ENCODE measurements at places on chromosomes 5 and 9. TPM values are rescaled to one million over a fixed set of nuclear protein-coding genes. Genes with fewer than 3 reads are reported as not detected.

The PCDHB7 gene
- not detected for total RNA-seq

- DNase-seq, result no peak
Measured at GRCh38 chr5:78137290-78137689, 157.2 kb downstream of the AP3B1 start.

The AK8 gene
- not detected for total RNA-seq

GRCh38 chr5:150556106-150556505 lies 48.2 kb downstream of the NDST1 start:
- DNase-seq, result no peak

The NDST1 gene
- total RNA-seq, result 205 TPM

DNA sequence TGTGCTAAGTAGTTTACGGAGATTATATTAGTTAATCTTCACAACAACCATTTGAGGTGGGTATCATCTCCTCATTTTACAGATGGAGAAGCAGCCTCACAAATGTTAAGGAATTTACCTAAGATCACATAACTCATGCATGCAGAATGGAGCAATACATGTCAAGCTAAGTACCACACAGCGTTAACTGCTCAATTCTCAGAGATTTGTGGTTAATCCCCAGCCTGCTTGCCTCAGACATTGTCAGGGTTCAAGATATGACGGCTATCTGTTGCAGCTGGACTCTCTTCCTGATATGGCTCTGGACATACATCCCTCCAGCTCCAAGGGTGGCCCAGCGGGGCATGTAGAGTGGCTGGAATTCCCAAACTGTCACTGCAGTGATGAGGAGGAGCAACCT lies 7.3 kb upstream of the ZNF346 start:
- DNase-seq, result no peak

DNA sequence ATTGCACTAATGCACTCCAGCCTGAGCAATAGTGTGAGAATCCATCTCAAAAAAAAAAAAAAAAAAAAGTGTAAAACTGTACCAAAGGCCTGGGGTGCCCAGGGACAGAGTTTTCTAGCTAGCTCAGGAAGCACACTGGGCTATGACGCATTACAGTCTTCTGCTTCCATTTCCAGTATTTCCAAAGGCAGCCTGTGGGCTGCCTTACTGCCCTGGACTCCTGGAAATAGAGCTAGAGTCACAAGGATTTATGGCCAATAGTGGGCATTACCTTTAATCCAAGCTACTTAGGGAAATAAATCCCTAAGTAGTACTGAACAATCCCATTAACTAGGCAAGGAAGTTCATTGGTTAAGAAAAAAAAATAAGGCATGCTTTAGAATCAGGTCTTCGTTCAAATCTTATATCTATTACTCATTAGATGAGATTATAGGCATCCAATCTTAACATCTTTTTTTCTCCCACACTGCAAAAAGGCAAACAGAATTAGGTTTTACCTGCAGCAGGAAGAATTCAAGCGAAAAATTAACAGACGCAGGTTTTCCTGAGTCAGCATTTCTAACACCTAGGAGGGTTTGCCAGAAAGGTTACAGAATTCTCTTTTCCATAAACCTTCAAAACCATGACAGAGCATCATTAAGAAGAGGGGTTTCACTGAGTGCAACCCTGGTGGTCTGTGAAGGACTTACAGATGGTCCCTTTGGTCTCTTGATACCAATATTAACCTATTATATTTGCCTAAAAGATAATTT lies 85.6 kb upstream of the CCDC112 start:
- DNase-seq, result no peak

GRCh38 chr9:96209407-96210271 lies 92.3 kb downstream of the HSD17B3 start:
- no peak for DNase-seq

The IFNA14 gene
- total RNA-seq, result not detected

DNA sequence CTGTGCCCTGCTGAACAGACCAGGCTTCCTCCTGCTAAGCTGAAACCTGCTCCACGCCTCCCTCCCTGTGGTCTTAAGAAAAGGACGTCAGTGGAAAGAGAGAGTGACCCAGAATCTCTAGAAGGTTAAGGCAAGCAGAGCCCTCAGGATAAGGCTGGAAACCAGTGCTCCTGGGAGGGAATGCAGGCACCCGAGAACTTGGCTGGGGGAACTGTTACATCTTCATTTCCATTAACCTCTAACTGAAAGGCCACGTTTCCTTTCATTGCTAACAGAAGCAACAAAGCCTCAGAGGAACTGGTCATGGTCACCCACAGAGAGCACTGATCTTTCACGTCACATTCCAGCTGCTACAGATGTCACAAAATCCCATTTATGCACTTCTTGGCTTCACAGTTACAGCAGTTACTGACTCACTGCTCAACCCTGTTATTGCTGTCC lies 26.1 kb upstream of the AKNA start:
- DNase-seq, result no peak

- DNase-seq, result no peak
Measured at GRCh38 chr5:95533106-95533505, 21.7 kb downstream of the SKIC3 start.

- no peak for DNase-seq
Measured at GRCh38 chr9:135468854-135469521, 10.6 kb upstream of the PPP1R26 start.

GRCh38 chr5:137672001-137672400 lies 63.9 kb downstream of the KLHL3 start:
- DNase-seq, result no peak

GRCh38 chr5:180333661-180334060 lies 19.5 kb downstream of the GFPT2 start:
- DNase-seq, result no peak

DNA sequence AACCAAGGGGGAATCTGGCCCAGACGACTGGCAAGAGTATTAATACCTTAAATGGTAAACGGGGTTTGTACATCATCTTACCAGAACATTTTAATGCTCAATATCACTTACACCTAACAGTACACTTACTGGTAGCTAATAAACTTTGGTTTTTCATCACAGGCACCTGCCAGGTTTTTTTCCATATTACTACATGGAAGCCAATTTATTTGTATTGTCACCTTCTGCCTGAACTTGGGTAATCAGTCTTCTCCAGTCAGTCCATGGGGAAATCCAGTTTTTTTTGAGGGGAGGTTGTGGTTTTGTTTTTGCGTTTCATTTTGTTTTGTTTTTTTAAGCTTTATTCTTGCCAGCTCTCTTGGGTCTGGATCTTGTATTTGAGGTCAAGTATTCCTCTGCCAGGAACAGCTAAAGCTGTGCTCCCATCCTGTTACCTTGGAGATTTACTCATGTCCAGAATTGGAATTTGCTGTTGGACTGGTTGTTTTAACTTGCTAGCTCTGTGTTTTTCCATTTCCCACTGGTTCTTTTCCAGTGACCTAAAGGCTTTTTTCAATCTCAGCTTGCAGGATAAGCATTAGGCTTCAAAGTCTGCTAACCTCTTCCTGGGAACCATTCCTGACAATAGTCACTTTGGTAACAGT lies 11.1 kb upstream of the NADK2 start:
- no peak for DNase-seq

DNA sequence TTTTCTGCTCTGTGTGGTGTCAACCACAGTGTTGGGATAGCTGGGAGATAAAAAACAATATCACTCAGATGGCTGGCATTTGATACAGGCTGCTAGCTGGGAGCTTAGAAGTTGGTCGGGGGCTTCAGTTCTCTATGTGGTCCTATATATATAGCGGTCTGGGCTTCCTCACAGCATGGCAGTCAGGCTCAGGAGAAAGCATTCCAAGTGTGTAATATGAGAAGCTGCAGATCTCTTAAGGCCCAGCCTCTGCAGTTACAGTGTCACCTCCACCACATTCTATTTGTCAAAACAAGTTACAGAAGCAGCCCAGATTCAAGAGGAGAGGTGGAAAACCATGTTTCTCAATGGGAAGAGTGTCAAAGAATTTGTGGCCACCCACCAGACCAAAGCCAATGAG lies 108.1 kb upstream of the NIPBL start:
- no peak for DNase-seq

The C1QTNF2 gene
- 0.31 TPM for total RNA-seq

The SPINK7 gene
- total RNA-seq, result 264 TPM

The DEPDC1B gene
- total RNA-seq, result 1.9 TPM

DNA sequence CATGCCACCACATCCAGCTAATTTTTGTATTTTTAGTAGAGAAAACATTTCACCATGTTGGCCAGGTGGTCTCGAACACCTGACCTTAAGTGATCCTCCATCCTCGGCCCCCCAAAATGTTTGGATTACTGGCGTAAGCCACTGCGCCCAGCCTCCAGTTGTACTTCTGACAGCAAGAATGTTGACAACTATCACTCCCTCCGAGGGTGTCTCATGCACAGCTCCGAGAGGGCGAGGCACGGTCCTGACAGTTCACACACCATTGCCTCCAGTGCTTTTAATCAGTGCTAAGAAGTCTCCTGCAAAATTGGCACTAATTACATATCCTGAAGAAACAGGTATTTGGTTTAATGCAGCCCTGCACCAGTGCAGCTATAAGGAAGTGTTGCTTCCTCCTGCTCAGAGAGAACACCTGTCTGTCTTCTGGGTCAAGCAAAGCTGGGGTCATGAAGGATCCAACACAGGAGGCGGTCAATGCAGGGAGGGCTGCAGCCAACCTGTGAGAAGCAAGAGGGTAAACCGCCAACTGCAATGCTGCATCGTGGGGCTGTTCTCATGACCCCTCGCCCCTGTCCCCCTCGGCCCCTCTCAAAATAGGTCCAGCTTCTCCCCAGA lies 184.0 kb downstream of the MED10 start:
- DNase-seq, result no peak

DNA sequence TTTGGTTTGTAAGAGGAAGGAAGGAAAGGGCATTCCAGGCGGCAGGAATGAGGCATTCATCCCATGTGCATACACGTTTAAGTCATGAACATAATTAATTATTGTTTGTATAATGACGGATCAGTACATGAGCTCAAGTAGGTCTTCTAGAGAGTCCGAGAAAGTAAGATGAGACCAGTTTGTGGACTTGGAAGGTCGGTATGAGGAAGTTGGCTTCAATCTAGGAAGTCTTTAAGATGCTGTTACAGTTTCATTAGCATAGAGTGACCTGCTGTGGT lies 2.1 kb downstream of the GTF3C4 start:
- no peak for DNase-seq

GRCh38 chr9:130414910-130415746 lies 29.6 kb upstream of the ASS1 start:
- DNase-seq, result no peak

The SPZ1 gene
- total RNA-seq, result not detected

DNA sequence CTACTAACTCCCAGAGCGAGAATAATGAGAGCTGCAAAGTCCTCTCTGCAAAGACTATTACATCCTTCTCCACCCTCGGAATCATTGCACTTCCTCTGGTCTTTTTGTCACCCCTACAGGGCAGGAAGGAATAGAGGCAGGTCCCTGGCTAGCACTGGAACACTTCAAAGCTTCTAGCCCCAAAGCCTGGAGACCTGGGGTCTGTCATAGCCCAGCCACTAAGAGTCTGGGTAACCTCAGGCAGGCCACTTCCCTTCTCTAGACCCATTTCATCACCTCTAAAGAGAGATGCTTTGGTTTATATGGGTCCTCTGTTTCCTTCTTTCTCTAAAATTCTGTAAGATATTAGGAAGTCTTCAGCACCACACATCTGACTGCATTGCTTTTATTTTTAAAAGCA lies 6.7 kb downstream of the ADRB2 start:
- no peak for DNase-seq

- DNase-seq, result no peak
Measured at GRCh38 chr9:763692-764091, 77.8 kb upstream of the DMRT1 start.

The GABRB2 gene
- total RNA-seq, result 0.19 TPM

The NR4A3 gene
- total RNA-seq, result 0.76 TPM

DNA sequence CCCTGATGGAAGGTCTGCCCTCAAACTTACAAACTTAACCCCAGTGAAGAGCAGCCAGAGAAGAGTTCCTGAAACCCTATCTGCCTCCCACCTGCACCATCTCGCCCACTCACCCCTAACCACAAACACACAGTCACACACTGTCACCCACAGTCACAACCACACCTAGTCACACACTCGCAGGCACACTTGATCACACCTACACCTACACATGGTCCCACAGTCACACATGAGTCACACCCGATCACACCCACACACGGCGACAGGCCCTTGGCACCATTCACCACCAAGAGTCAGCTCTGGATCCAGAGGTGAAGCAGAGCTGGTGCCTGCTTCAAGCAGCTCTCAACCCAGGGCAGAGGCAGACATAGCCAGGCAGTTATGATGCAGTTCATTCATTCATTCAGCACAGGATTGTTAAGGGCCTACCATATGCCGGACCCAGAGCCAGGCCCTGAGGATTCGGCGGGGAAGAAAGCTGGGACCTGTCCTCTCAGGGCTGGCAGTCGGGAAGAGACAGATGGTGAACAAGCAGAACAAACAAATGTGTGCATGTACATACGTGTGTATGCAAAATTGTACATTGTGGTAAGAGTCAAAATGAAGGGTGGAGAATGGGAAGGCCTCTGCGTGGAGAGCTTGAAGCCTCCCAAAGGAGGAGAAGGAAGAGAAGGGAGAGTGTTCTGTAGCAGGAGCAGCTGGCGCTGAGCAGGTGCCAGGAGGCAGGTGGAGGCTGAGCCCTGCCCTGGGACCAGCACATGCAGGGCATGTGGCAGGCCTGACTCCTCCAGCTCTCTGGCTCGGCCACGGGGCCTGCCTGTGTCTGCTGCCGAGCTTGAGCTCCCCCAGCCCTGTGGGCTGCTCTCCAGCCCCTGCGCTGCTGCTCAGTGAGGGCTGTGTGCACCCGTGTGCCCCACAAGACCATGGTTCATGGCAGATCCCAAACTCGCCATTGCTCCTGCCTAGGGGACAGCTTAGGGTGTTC lies 6.4 kb downstream of the TSPAN17 start:
- no peak for DNase-seq

The ANKRD31 gene
- total RNA-seq, result 0.19 TPM

- no peak for DNase-seq
Measured at GRCh38 chr5:61933787-61934626, 372.0 kb upstream of the KIF2A start.

The ATP10B gene
- total RNA-seq, result 26.6 TPM

GRCh38 chr5:8807636-8808035 lies 738.2 kb downstream of the SEMA5A start:
- no peak for DNase-seq

GRCh38 chr9:127543221-127543620 lies 68.9 kb upstream of the STXBP1 start:
- DNase-seq, result no peak

The CRB2 gene
- not detected for total RNA-seq

DNA sequence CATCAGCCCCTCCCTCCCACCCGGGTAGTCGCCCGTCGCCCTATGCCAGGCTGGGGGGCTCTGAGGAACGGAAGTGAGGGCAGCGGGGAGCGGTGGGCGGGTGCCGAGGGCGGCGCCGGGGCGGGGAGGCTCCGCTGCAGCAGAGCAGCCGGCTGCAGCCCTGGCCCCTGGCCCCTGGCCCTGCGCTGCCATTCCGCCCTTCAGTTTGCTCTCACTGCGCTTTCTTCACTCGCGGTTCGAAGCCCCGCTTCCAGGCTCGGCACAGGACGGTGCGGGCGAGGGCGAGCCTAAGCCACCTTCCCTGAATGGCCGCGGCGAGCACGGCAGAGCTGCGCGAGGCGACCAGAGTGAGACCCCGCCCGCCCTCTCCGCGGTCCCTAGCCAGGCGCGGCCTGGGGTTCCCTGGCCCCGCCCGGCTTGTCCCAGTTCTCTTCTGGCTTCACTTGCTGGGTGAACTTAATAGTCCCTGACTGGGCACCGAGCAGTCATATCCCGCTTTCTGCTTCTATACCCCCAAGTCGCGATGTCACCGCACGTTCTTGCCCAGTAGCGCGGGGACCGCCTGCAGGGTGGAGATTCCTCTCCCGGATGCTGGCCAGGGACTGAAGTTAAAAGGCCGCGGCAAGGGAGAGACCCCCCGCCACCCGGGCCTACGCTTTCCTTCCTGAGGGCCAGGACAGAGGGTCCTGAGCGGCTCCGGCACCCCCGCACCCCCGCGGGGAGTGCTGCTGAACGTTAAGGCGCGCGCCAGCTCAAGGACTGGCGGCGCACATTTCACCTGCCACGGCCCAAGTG lies 623 bp upstream of the TRIM36 start:
- no peak for DNase-seq
